ENCODE measurements at places on chromosomes 13 and 19.

- DNase-seq = no peak
Measured at GRCh38 chr13:35140831-35141230, 198.8 kb downstream of the NBEA start.

DNA sequence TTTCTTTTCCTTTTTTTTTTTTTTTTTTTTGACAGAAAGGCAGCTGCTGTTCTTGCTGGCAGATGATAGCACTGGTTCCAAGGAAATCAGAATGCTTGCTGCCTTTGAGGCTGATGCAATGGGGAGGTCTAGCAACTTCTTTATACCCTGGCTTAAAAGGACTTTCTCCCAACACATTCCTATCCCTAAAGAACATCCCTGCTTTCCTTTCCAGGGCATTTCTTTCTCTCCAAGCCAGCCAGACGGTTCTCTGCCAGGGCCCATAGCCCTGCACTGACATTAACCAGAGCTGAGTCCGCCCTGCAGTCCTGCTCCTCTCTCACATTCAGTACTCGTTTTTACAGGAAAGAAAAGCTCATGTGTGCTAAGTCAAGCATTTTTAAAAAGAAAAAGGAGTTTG lies 133.9 kb upstream of the WASF3 start:
- DNase-seq = no peak

GRCh38 chr13:82791035-82791434 lies 1091.2 kb downstream of the SLITRK1 start:
- DNase-seq = no peak

- DNase-seq = no peak
Measured at GRCh38 chr13:111511805-111512504, 191.5 kb downstream of the TEX29 start.

DNA sequence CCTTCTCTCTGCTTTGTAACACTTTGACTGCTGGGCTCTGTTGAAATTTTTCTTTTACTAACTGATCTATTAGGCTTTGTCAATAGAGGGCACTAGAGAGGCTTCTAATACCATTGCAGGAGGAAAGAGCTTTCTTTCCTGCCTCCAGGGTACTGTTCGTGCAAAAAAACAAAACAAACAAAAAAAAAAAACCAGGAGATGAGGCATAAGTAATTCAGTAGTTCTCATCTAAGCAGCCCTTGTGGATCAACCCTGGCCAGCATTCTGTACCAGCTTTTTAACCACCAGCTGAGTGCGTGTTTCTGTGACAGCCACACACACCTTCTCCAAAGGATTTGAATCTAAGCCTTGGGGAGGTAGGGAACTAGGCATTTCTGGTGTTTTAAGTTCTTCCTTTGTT lies 1707.6 kb upstream of the SLC10A2 start:
- no peak for DNase-seq

DNA sequence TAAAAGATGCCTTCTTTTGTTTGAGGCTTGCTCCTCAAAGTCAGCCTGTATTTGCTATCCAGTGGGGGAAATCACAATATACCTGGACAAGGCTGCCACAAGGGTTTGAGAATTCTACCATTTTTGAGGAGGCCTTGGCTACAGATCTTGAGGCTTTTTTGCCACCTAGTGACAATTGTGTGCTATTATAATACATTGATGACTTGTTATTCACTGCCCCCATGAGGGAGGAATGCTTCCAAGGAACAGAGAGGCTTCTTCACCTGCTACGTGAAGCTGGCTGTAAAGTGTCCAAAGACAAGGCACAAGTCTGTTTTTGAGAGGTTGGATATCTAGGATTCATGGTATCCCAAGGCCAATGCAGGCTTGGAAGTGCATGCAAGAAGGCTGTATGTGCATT lies 72.5 kb downstream of the ZNF708 start:
- DNase-seq = no peak

DNA sequence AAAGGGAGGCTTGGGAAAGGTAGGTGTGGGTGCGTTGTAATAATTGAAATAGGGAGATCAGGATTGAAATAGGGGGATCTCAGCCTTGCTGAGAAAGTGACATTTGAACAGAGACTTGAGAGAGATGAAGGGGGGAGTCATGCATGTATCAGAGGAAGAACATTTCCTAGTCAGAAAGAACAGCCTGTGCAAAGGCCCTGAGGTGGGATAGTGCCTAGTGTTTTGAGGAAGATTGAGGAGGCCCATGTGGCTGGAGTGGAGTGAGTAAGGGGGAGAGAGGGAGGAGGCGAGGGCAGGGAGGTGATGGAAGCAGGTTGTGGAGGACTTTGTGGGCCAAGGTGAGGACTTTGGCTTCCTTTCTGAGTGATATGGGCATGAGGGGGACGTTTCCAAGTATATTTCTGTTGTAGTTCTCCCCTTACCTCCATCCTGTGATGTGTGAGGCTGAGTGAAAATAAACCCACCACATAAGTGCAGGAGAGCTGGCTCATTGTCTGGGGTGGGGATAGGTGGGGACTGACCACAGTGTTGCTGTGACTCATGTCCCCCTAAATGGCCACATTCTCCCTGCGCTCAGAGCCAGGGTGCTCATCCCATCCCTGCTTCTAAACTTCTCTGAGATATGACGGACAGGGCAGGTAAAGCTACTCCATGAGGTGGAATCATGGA lies 17.8 kb downstream of the ACTL9 start:
- DNase-seq = no peak

GRCh38 chr19:54107876-54108490 lies 5.3 kb downstream of the NDUFA3 start:
- no peak for DNase-seq

DNA sequence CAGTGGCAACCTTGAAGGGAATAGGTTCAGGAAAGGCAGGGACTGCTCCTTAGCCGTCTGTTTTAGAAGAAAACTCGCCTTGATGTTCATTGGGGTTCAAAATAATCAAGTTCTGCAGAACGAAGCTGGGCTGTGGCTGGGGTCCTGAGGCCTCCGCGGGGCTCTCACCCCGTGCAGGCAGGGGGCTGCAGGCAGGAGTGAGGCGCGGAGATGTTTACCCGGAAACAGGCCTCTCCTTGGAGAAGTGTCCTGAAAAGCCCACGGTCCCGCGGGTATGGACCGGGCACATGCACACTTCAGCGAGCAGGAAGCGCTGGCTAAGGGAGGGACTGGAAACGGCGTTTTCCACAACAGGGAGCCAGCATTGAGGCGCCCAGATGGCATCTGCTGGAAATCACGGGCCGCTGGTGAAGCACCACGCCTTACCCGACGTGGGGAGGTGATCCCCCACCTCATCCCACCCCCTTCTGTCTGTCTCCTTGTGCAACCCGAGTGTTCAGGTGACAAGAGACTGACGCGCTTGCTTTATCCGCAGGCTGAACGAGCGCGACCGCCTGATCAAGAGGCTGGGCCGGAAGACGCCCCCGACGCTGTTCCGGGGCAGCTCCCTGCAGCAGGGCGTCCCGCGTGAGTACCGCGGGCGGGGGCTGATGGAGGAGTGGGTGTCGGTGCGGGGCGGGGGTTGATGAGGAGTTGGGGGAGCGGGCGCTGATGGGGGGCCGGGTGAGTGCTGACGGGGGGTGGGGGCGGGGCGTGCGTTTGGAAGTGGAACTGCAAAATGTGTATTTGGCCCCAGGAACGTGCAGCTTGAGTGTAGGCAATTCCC lies 39.6 kb downstream of the SHISA2 start:
- peak; percentile 45 for DNase-seq

GRCh38 chr13:91355826-91356710 lies 8.6 kb downstream of the MIR17HG start:
- DNase-seq = no peak

DNA sequence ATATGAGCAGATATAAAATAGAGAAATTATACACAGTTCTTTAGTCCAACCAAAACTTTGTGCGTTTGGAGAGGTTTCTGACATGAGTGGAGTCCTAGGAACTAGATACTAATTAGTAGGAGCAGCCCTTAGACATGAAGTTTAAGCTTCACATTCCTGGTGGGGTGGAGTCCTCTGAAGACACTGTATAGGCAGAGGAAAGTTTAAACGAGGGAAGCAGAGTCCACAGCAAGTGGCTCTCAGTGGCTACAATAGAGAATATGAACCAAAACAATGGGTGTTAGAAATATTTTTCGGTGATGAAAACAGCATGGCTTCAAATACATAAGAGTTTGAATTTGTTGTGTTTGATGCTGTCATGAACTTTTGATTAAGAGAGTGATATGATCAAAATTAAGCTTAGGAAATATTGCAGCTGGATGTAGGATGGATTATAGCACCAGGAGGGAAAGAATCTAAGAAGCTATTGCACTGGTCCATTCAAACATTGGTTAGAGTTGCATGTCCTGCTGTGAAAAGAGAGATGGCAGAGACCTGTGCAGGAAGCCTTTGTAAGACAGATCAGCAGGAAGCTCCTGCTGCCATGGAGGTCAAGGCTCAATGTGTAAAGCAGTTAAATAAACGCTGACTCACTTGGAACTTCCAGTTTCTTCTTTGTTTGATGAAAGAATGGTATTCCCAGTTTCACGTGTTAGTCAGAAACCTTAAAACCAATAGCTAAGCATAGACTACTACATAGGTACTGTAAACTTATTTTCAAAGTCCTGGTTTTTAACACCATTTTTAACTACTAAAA lies 175.2 kb downstream of the TDRD3 start:
- no peak for DNase-seq

GRCh38 chr19:41457241-41457640 lies 14.3 kb downstream of the ERICH4 start:
- no peak for DNase-seq

DNA sequence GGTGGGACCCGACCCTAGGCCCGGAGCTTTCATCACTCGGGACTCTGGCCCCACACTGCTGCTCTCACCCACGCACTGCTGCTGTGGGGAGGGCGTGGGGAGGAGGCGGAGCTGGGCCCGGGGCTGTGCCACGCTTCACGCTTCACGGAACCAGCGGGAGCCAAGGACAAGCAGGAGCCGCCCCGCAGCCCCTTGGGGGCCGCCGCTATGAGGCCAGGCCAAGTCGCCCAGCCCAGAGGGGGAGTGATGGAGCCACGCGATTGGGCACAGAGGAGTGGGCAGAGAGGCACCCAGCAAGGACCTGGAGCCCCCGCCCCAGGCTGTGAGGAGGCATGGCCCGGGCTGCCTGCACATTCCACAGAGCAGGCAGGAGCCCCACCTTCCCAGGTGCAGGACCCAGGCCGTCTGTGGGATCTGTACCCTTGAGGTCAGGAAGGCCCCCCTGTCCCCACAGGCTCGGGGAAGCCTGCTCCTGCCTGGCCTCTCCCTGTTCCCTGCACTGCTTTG lies 10.2 kb upstream of the SUPT20H start:
- no peak for DNase-seq

GRCh38 chr13:50651922-50652321 lies 191.6 kb downstream of the DLEU7 start:
- no peak for DNase-seq

- DNase-seq = no peak
Measured at GRCh38 chr13:113585896-113586295, 1.3 kb downstream of the TFDP1 start.

DNA sequence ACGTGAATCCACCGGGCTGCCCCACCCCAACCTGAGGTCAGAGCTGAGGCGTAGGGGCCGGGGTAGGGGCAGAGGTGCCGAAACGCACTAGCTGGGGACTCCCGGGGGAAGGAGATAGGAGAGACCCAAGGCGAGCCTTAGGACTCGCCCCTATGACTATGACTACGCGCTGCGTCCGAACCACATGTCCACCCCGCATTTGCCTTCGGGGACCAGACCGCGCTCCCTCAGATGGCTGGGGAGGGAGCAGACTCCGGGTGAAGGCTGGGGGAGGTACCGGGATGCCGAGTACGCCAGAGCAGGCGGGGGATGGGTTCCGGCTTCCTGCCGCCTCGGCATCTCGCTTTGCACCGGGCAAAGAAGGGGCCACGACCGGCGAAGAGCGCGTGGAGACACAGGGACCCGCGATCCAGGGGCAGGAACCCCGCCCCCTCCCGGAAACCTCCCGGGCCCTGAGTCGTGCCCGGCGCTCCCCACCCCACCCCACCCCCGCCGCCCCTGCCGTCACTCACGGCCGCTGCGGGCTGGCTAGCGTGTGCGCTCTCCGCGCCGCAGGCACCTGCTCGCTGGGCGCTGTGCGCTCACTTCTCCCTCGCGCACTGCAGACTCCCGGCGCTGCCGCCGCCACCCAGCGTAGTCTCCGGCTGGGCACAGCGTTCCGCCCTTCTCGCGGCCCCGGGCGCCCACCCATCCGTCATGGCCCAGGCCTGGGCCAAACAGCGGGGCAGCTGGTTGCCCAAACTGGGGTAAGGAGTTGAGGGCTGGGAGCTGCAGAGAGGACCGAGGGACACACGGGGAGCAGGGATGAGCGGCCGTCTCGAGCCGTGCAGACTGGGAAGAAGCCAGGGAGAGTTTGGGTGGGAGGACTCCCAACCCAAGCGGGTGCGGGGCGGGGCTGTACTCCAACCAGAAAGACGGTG lies 622 bp upstream of the VSTM2B start:
- no peak for DNase-seq

- no peak for DNase-seq
Measured at GRCh38 chr13:67299072-67299635, 69.0 kb upstream of the PCDH9 start.

GRCh38 chr19:34733266-34733745 lies 737 bp upstream of the ZNF181 start:
- no peak for DNase-seq

DNA sequence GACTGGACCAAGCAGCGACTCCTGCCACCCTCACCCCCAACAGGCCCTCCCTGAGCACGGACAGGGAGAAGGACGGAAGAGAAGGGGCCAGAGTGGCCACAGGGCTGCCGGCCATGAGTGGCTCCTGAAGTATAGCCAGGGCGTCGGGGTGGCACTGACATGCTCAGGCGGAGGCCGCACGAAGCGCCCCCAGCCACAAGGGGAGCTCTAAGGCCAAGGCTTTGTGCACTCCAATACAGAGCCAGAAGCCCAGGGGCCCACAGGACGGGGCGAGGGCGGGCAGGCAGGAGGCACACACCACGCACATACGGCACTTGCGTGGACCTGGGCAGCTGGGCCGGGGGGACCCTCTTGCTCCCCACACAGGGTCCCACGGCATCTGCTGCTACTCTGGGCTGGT lies 52.0 kb downstream of the KLF2 start:
- no peak for DNase-seq

GRCh38 chr19:2775556-2776430 lies 7.3 kb downstream of the SGTA start:
- peak; percentile 49 for DNase-seq

DNA sequence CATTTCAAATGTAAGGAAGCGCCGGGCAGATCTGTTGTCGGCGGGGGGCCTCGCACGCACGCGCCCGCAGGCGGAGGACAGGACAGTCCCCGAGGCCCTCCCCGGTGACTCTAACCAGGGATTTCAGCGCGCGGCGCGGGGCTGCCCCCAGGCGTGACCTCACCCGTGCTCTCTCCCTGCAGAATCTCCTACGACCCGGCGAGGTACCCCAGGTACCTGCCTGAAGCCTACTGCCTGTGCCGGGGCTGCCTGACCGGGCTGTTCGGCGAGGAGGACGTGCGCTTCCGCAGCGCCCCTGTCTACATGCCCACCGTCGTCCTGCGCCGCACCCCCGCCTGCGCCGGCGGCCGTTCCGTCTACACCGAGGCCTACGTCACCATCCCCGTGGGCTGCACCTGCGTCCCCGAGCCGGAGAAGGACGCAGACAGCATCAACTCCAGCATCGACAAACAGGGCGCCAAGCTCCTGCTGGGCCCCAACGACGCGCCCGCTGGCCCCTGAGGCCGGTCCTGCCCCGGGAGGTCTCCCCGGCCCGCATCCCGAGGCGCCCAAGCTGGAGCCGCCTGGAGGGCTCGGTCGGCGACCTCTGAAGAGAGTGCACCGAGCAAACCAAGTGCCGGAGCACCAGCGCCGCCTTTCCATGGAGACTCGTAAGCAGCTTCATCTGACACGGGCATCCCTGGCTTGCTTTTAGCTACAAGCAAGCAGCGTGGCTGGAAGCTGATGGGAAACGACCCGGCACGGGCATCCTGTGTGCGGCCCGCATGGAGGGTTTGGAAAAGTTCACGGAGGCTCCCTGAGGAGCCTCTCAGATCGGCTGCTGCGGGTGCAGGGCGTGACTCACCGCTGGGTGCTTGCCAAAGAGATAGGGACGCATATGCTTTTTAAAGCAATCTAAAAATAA lies 18.2 kb downstream of the IL17D start:
- DNase-seq = no peak

Measured in activated CD8-positive, alpha-beta memory T cell treated with anti-CD3 and anti-CD28 coated beads for 1 hour (primary cell).